ENCODE measurements at places on chromosomes 12 and 14.
A peak's percentile ranks its signal among the peaks of the same experiment; 100 is the strongest.

DNA sequence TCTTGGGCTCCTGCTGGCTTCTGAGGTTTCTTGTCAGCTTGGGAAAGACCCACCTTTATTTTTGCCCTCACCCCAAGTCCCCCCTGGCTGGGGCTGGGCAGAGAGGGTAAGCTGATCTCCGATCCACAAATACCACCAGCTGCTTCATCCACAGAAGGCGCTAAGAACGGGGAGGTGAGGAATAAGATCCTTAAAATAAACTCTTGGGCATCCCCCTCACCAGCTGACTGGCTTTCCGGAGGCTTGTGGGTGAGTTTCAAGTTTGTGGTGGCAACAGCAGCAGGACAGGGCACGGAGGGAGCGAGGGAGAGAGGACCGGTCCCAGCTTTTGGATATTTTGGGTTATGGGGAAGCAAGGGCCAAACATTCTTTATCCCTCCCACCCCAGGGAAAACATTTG, 20.8 kb upstream of the HSPB8 start:
- DNase-seq = no peak

- no peak for DNase-seq
Measured at GRCh38 chr12:124940143-124940392, 25.6 kb upstream of the UBC start.

GRCh38 chr12:49230176-49230804, 34.6 kb upstream of the TUBA1C start:
- no peak for DNase-seq

- peak; percentile 81 for DNase-seq
Measured at GRCh38 chr12:28550757-28551704, 360.8 kb downstream of the CCDC91 start.

GRCh38 chr14:34971381-34971780, 11.4 kb upstream of the SRP54 start:
- DNase-seq = peak; percentile 70

GRCh38 chr14:23033801-23034497, 751 bp downstream of the PSMB5 start:
- no peak for DNase-seq

DNA sequence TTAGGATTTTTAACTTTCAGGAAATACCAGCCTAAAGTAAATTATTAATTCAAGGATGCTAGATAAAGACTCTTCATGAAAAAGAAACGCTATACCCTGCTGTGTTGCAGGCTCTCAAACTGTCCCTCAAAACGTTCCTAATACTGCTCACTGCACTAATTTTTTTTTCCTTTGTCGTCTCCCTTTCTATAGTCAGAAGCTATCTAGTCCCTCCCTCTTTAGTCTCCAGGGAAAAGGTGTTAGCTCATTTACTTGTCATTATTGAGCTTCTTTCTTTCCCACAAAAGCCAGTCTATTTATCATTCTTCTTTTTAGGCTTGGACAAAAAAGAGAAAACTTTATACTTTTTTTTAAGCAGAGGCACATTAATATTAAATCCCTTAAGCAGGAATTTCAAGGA, 30.3 kb upstream of the INSM2 start:
- no peak for DNase-seq

DNA sequence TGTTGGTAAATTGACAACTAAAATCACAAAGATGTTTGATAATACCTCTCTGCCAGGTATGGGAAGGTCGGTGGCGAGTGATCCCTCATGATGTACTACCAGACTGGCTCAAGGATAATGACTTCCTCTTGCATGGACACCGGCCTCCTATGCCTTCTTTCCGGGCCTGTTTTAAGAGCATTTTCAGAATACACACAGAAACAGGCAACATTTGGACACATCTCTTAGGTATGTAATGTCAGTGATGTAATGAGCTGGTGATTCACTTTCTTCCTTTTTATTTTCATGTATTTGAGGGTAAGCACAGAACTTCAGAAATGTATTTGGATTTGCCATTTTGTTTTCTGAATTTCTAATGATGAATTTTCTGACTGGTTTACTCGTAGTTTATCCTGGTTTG, 42.6 kb upstream of the LRTM2 start:
- peak; percentile 92 for DNase-seq

- no peak for DNase-seq
Measured at GRCh38 chr12:2372178-2372577, 319.4 kb downstream of the CACNA1C start.

DNA sequence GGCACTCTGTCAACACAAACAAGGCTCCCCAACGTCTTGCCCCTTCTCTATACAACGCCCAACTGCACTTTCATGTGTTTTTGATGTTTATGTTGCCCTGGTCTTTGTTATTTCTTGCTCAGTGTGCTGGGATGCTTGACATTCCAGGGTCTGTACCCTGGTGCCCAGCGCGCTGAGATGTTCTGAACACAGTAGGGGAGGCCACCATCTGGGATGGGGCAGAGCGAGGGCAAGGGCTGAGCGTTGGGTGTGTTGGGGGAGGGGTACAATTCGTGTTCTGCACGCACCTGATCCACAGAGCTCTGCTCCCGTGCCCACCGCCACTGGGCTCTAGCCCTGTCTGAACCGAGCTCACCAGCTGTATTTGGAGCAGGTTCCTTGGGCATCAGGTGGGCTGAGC, 52.9 kb downstream of the ISCA2 start:
- DNase-seq = no peak

GRCh38 chr12:45674181-45674977, 55.1 kb upstream of the ARID2 start:
- DNase-seq = peak; percentile 96

DNA sequence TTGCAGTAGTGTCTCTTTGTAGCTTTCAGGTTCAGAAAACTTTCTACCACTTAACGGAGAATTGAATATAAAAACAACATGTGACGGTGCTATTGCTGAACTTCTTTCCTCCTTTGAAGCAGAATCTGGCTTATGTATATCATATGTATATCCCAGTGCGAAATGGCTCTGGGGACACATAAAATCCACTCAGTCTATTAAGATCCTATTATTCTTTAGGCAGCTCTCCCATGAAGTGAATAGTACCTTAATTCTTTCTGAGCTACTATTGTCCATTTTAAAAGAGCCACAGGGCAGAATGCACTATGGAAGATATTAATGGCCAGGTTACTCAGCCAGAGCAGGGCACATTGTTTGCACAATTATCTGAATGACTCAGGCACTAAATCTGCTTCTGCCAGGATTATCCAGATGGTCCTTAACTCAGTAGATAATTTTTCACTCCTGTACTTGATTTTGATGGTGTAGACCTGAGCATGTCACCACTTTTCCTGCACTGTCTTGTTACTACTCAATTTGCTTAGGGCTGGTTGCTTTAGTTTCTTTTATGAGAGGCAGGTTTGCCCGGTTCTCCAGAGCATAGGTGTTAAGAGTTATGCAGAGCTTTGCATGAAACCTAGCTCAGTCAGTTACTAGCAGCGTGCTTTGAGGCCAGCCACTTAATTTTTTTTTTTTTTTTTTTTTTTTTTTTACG, 5.5 kb downstream of the CNTN1 start:
- DNase-seq = no peak

DNA sequence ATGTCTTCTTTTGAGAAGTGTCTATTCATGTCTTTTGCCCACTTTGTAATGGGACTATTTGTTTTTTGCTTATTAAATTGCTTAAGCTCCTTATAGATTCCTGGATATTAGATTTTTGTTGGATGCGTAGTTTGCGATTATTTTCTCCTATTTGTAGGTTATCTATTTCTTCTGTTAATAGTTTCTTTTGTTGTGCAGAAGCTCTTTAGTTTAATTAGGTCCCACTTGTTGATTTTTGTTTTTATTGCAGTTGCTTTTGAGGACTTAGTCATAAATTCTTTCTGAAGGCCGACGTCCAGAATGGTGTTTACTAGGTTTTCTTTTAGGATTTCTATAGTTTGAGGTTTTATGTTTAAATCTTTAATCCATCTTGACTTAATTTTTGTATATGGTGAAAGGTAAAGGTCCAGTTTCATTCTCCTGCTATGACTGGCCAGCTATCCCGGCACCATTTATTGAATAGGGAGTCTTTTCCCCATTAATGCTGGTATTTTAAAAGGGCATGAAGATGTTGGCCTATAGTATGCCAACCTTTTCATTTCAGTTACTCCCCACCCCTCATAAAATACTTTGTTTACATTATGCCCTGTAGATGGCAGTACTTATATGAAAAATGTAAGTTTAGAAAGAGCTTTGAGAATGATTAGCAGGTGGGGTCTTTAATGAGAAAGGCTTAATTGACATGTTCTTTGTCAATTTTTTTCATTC, 62.9 kb upstream of the PSMA6 start:
- peak; percentile 37 for DNase-seq

GRCh38 chr14:85947461-85948139, 417.7 kb downstream of the FLRT2 start:
- DNase-seq = no peak

- peak; percentile 89 for DNase-seq
Measured at GRCh38 chr12:3041558-3042164, 35.5 kb upstream of the TSPAN9 start.

- DNase-seq = no peak
Measured at GRCh38 chr14:103600503-103600902, 28.5 kb upstream of the KLC1 start.

- DNase-seq = peak; percentile 79
Measured at GRCh38 chr14:32252030-32252670, 49.1 kb upstream of the RNU6-8 start.

DNA sequence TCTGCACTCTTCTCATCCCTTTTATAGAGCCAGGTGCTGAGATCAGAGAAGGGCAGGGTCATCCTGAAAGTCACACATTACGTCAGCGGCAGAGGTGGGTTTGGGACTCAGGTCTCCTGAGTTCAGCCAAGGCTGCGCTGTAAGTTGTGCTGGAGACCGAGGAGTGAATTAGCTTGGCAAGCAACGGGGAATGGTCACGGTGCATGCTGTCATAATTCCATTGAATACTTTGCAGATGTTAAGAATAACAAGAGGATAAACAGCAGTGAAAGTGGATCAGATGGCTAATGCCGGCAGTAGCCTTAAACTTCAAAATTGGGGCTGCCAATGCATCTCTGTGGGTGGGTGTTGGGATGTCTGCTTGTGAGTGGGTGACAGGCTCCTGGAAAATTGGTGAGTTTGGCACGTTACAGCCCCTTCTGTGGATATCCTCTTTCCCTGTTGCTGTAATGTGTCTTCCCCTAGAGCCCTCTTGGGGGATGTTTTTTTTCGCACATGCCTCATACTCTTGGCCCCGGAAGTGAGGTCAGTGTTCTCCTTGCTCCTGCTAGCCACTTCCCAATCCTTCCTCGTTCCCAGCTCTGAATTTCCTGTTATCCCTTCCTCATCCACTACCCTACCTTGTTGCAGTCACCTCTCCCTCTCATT, 287.1 kb upstream of the SRRM4 start:
- DNase-seq = no peak

DNA sequence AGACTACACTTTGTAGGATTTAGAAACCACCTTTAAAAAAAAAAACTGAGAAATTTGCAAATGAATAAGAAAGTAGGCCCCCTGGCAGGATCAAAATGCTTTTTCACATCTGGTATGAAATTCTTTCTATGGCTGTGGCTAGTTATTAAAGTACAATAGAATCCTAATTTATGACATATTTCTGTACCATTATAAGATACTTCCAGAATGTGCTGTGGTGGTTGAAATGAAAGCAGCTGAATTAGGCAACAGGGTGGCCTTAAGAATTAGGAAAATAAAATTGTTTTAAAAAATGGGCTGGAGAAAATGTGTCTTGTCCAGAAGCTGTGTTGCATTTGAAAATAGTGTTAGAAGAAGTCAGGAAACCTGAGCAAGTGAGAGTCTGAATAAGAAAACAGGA, 85.9 kb upstream of the PDE3A start:
- no peak for DNase-seq

GRCh38 chr14:35534208-35534872, 376 bp downstream of the INSM2 start:
- peak; percentile 45 for DNase-seq

DNA sequence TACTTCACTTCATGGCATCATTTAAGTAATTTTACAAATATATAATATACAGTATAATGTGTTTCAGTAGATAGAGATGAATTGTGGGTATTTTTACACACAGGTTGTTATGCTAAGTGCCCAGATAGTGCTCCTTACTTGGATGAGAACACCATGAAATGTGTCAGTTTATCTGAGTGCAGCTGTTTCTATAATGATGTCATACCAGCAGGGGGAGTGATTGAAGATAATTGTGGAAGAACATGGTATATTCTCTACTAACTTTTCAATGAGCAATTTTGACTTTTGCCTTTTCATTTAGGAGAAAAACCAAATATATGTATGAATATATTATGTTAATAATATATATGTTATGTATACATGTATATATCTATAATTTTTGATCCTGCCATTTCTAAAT, 221.6 kb downstream of the LRRK2 start:
- DNase-seq = peak; percentile 17

GRCh38 chr14:65750906-65751305, 338.4 kb downstream of the FUT8 start:
- DNase-seq = no peak

Data from ELR (cell line).